ENCODE measurements at places on chromosomes 7 and 10.

GRCh38 chr7:8177109-8177933, 84.6 kb downstream of the ICA1 start:
- peak; percentile 21 for DNase-seq

DNA sequence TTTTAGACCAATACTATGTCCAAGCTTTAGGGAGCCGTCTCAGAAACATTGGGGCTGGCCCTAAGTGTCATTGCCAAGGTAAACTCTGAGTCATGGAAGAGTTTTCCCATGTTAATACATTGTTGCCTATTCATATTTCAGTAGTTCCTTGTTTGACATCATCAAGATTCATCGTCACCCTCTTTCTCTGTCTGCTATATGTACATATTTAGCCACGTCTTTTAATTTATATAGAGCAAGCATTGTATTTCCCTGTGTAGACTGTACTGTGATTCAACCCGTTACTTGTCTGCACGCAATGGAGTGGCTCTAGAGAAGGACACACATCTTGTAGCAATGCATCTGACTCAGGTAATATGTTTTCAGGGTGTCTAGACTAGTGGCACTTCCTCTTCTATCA, 217.9 kb upstream of the TPK1 start:
- DNase-seq, result no peak

- DNase-seq, result no peak
These were observed 56.4 kb upstream of the PFKP start for GRCh38 chr10:3010816-3011460.

GRCh38 chr7:24133691-24134090, 150.3 kb upstream of the NPY start:
- DNase-seq, result no peak

GRCh38 chr7:128699196-128699712, 27.2 kb downstream of the GARIN1A start:
- no peak for DNase-seq

GRCh38 chr7:64892116-64892515, 11.0 kb upstream of the ZNF273 start:
- no peak for DNase-seq

GRCh38 chr10:43254199-43254730, 12.6 kb downstream of the RASGEF1A start:
- no peak for DNase-seq

GRCh38 chr7:25288556-25289307, 60.4 kb upstream of the NPVF start:
- DNase-seq, result no peak

GRCh38 chr10:31708474-31708873, 220.2 kb downstream of the ARHGAP12 start:
- no peak for DNase-seq

DNA sequence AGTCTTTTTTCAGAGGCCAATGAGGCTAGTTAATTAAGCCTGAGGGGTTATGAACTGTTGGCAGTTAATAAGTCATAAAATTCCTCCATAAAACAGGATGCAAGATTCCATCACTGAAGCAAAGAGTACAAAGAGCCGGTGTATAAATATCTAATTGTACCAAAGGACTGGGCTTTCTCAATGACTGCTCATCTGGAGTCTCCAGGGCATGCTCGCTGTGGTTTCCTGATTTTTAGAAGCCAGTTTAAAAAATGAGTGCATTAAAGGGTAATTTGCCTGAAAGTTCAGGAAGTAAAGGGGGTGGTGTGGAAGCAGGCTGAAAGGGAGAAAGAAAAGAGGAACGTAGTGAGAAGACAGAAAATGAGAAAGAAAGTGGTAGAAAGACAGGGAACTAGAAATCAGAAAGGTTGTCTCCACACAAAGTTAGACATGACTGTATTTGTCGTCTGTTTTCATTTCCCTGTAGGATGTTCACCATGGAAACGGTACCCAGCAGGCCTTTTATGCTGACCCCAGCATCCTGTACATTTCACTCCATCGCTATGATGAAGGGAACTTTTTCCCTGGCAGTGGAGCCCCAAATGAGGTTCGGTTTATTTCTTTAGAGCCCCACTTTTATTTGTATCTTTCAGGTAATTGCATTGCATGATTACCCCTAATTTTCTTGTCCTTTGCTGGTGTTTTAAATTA, 282.3 kb downstream of the TWIST1 start:
- peak; percentile 27 for DNase-seq
